ENCODE measurements at places on chromosomes 6 and 20.

DNA sequence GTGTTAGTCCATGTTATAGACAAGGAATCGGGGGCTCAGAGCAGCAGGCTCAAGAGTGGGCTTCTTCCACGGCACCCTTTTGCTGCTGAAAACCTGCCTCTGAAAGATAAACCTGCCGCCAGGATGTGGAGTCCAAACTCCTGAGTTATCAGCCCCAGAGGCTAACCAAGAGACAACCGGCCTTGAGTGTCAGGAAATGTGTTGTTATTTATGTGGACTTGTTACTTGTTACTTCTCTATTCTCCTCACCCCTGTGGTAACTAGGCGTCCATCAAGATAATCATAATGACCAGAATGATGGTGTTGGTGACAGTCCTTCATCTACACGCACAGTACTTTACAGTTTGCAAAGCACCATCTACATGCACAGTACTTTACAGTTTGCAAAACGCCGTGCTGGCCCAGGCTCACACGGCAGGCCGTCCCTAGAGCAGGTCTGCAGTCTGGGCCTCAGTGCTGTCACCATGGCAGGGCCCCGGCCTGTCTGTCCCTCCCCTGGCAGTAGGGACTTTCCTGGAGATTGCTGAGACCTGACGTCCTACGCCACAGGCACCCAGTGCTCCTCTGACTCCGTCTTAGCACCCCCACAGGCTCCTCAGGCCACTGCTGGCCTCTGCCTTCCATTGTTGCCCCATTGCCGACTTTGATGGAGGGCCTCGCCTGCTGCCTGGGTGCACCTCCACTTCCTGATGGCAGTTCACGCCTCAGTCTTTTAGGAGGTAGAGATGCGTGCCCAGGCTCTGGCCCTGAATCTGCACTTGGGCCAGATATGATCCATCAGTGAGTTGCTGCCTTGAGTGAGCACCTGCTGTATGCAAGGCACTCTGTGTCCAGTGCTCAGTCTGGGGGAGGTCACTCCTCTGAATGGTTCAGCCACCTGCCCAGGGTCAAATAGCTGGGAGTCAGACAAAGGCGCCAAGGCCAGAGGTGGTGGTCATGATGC is 9.1 kb upstream of the BPIFB4 start:
- no peak for DNase-seq

DNA sequence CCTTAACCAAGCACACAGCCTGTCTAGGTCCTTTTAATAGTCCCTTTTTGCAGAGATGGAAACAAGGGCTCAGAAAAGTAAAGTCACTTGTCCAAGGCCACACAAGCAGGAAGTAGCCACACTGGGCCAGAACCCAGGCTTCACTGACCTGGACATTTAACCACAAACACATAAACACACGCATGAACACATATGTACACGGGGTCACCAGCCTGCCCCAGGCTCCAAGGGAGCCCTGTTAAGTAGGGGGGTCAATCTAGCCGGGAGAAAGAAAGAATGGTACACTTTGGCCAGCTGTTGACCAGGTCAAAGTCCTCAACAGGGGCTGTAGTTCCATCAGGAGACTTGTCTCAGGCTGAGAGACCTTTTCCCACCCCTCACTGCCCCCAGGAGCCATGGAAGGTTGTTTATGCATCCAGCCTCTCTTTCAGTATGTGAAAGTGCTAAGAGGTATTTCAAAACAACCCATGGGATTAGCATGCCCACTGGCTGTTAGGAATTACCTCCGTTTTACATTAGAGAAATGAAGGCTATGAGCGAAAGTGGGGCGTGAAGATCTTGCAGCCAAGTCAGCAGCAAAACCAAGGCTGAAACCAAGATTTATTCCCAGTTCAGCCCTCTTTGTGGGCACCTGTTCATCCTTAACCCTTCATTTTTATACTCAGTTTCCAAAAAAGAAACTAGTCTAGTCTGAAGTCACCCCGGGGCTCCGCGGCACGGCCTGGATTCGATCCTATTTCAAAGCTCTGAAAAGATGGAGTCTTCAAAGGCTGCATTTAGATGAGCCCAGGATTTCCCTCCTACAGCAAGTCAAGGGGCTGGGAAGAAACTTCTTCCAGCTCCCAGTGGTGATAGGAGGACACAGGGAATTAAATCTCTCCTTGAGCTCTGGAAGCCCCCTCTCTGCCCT is 9.8 kb downstream of the SDC4 start:
- DNase-seq, result no peak

DNA sequence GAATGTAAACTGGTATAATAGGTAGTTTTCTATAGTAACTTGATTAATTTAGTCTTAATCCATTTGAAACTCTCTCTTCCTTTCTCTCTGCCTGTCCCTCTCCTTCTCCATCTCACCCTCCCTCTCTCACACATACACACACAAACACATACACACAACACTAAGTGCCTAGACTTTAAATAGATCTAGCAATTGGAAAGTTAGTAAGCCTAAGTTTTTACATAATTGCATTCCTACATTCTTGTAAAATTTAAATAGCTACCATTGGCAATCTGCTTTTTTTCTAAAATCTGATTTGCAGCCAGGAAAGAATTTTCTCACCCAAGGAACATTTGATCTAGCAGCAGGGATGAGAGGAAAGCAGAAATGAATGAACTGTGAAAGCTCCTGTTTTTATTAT is 15.7 kb downstream of the GFRA4 start:
- no peak for DNase-seq

GRCh38 chr6:142932889-142933288 is 12.1 kb downstream of the HIVEP2 start:
- no peak for DNase-seq

GRCh38 chr20:31788578-31788977 is 30.6 kb upstream of the MYLK2 start:
- no peak for DNase-seq

- no peak for DNase-seq
Observed at GRCh38 chr6:11023032-11023431, 21.1 kb downstream of the ELOVL2 start.

DNA sequence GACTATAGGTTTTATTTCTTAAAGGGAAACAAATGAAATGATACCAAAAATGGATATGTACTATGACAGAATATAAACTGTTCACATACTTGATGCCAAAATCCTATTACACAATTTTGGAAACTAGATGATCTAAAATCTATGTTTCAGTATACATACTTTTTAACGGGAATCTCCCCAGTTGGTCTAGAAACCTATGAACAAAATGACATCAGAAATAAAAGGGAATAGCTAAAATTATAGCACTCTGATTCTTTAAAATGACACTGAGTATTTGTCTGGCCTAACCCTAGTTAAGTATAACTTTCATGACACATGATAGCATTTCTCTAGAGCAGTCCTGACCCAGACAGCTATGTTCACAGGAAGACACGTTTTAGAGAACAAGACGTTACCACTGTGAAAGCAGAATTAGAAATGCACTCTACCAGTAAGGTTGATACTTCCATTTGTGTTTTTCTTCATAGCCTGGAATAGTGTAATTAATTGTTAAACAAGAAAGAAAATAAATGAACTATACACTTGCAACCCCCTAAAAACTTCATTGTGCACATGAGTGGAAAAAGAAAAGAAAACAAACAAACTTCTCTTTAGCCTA is 3.3 kb downstream of the OSER1 start:
- DNase-seq, result no peak

GRCh38 chr6:47502920-47503319 is 25.3 kb downstream of the CD2AP start:
- DNase-seq, result no peak

GRCh38 chr6:26268659-26269402 is 96.2 kb upstream of the BTN3A2 start:
- DNase-seq, result no peak

DNA sequence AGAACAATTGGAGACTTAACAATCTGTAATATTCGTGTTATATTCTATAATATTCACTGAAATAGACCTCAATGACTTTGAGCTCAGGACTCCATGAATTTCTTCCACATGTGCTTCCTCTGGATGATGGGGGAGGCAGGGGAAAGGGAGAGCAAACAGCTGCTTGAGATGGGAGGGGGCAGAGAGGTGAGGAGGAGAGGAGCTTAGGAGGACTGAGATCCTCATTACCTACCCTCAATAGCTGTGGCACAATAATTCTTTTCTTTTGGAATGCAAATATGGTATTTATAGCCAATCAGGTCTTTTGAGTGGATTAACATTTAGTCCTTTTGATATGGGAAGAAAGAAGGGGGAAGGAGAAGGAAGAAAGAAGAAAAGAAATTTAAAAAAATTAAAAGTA is 64.1 kb upstream of the ZNF217 start:
- no peak for DNase-seq

DNA sequence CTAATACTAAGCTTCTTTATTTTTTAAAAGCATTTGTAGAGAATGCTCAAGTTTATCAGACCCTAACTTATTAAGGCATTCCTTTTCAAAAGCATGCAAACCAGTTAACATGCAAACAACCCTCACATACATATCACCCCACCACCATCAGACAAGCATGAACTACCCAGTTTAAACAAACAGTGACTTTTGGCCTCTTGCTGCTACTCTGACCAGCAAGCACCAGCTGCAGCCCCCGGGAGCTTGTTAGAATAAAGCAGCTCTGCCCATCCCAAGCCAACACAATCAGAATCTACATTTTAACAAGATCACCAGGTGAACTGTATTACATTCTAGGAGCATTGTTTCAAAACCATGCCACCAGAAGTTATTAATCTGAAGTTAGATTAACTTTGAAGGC is 5.9 kb upstream of the NUP153 start:
- no peak for DNase-seq

DNA sequence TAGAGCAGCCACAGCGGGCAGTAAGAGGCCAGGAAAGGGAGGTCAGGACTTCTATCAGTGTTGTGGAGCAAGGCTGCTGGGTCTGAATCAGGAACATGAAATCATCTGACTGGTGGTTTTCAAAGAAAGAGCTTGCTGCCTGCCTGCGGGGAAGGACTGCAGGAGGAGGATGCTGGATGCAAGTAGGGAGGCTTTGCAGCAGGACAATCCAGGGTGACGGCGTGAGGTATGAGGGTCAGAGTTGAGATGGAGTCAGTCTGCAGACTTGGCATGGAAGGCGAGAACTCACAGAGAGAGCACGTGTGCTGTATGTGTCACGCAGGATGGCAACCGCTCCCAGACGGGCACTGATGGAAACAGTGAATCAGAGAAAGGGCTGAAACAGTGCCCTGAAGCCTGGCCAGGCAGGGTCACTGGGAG is 59.2 kb upstream of the CD93 start:
- no peak for DNase-seq

- no peak for DNase-seq
Observed at GRCh38 chr20:10578607-10579006, 95.2 kb downstream of the JAG1 start.

GRCh38 chr6:5513408-5513807 is 252.1 kb downstream of the FARS2 start:
- no peak for DNase-seq

DNA sequence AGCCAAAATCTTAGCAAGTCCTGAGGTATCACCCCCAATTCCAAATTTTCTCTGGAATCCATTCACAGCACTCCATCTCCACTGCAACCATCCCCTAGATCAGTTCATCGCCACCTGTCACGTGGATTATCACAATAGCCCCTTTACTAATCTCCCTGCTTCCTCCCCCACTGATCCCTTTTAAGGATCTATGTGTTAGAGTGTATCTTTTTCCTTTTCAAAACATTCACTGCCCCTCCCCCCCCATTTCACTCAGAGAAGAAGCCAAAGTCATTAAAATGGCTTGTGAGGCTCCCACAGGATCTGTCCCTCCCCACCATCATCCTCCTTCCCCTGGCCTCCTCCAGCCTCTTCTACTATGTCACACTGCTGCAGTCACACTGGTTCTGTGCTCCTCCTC is 18.4 kb upstream of the SPAG4 start:
- DNase-seq, result no peak

GRCh38 chr20:7736336-7736735 is 203.9 kb downstream of the HAO1 start:
- no peak for DNase-seq

- DNase-seq, result no peak
Observed at GRCh38 chr6:170207586-170208181, 83.2 kb downstream of the DLL1 start.

DNA sequence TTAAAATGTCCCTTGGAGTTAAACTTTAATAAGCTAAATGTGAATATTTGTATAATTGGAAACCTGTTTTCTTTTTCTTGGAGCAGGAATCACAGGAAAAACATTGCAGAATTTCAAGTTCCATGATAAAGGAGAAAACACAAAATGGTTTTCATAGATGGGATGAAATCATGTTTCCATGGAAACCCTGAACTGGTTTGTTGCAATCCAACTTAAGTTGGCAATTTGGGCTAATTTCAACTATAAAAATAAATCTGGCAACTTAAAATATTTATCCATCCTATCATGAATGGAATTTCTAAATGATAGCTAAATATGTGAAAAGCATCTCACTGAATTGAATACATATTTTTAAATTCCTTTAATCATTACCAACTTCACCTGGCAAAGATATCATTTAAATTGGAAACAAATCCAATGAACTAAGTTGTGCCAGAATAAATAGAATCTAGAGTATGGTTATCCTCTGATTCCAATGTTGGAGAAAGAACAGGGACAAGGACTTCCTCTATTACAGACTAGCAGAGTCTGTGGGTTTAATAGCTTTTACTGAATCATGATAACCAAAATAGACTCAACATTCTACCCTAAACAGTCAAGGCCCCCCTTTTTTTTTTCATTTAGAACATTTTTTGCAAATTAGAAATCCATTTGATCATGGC is 33.2 kb downstream of the COL21A1 start:
- DNase-seq, result no peak

GRCh38 chr6:43013097-43013842 is 476 bp downstream of the MEA1 start:
- DNase-seq, result peak; percentile 12

DNA sequence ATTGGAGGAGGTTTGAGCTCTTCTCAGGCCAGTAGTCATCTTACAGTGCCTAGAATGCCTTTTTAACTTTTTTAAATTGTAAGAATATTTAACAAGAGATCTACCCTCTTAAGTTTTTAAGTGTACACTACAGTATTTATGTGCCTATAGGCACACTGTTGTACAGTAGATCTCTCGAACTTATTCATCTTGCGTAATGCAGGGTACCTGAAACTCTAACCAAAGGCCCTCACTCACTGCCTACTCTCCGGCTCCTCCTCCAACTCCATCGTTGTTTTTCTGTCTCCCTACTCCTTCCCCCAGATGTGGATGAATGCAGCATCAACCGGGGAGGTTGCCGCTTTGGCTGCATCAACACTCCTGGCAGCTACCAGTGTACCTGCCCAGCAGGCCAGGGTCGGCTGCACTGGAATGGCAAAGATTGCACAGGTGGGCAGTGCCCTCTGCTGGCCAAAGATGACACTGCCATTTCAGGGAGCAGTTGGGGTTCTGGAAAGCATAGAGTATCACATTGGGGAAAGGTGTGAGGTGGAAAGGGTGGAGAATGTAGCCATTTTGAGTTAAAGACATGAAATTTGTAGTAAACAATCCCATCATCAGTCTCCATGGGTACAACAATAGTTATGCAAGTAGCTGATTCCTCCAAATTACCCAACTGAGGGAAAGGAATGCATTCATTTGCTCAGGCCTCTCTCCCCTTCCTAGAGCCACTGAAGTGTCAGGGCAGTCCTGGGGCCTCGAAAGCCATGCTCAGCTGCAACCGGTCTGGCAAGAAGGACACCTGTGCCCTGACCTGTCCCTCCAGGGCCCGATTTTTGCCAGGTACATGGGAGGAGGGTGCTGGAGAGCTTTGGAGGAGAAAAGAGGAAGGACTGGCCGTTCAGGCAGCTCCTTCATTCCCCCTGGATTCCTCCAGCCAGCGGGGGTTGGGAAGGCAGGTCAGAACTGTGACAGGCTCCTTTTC is 18.4 kb upstream of the ZNF76 start:
- DNase-seq, result no peak
